Amniotic stem cell (primary cell): ENCODE measurements at places on chromosomes 7 and 10.
A peak's percentile ranks its signal among the peaks of the same experiment; 100 is the strongest.

DNA sequence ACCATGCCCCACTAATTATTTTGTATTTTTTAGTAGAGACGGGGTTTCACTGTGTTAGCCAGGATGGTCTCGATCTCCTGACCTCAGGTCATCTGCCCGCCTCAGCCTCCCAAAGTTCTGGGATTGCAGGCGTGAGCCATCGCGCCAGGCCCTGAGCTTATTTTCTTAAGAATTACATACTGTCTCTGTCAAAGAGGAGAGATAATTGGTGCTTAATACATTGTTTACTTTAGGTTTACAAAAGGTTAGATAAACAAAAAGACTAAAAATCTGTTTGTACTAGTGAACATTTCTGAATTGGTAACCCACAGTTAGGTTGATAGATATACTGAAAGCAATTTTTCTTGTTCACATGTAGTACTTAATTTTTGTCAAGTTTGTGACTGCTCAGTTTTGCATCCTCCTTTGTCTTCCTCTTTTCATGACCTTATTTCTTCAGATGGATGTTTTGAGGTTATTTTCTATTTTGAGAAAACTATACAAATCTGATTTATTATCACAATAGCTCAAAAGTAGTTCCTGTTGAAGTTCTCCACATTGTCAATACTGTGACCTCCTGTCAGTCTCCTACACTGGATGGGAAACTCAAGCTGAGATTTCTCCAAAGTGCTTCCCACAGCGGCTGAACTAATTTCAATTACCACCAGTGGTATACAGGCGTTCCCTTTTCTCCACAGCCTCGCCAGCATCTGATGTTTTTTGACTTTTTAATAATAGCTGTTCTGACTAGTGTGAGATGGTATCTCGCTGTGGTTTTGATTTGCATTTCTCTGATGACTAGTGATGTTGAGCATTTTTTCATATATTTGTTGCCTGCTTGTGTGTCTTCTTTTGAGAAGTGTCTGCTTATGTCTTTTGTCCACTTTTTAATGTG is 22.5 kb downstream of the HHEX start:
- no peak for DNase-seq

DNA sequence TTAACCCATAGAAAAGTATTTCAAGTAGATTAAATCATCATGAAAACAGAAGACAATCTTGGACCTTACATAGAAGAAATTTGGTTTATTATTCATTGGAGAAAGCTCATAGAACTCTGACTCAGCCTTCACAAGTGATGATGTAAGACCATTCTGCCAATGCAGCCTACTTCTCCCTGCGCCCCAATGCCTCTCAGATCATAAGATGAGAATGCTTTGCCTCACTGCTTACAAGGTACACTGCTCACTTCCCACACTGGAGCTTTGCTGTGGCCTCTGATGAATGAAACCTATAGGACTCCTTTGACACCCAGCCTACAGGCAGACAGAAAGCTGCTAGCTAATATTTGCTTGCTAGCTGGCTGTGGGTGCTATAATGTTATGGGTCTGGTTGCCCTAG is 569.4 kb upstream of the STEAP1 start:
- DNase-seq: no peak

DNA sequence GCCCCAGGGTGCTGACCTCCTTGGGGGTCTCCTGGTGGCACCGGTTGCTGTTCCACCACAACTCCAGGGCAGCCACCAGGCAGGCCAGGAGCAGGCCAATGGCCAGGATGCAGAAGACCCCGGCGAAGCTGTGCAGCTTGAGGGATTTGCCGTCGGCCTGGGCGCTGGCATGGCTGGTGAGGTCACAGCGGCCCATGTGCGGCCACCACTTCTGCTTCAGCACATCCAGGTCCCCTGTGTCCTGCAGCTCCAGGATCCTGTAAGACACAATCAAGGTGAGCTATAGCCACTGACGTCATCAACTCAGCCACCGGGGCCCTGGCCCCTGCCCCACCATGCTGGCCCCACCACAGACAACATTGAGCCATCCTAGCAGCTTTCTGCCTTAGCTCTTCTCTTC is 753.2 kb downstream of the GRID1 start:
- DNase-seq: no peak

GRCh38 chr10:117535298-117536071 is 7.1 kb upstream of the EMX2 start:
- DNase-seq: no peak

DNA sequence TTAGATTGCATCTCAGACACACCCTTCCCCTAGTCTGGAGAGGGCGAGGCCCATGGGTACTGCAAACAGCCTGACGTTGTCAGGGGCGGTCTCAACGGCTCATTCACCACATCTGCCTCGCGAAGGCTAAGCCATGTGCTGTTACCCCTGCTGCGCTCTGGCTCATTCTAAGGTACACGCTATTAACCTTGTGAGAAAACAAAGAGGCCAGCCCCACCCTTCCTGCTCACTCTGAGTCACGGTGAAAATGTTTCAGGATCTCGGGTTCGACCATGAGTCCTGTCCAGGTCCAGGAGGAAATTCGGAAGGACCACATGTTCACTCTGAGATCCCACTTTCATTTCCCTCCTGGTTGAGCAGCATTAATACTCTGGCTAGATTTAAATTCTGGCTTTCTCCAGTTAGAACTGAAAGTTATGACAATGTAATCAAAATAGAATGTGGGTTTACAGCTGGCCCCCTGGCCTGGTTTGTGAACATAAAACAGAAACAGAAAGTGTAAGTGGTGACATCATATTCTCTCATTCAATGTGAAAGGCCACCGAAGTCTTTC is 55.2 kb downstream of the EGFR start:
- no peak for DNase-seq

DNA sequence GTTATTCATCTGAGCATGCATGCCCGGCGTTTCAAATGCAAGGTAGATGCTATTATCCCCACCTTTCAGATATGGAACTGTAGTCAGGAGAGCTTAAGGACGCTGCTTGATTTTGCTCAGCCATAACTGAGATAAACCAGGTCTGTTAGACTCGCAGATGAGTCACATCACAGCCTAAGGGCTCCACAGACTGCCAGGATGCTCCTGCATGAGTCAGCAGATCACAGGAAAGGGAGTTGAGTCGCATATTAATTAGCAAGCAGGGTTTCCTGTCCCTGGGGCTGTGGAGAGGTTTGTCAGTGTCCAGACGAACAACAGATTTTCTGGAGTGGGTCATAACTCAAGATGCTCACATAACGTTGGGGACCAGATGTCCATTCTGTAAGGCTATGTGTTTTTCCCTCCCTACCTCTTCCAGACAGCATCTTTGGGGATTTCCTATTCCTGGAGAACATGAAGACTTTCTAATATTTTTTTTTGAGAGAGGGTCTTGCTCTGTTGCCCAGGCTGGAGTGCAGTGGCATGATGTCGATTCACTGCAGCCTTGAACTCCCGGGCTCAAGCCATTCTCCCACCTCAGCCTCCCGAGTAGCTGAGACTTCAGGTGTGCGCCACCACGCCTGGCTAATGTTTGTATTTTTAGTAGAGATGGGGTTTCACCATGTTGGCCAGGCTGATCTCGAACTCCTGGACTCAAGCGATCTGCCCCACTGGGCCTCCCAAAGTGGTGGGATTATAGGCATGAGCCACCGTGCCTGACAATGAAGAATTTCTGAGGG is 36.7 kb downstream of the PFKFB3 start:
- peak; percentile 97 for DNase-seq

- no peak for DNase-seq
Measured at GRCh38 chr10:89122433-89123051, 84.6 kb downstream of the CH25H start.

- no peak for DNase-seq
Measured at GRCh38 chr7:16135658-16136057, 285.7 kb downstream of the CRPPA start.

GRCh38 chr10:89609833-89610346 is 35.2 kb downstream of the PANK1 start:
- DNase-seq: no peak

- no peak for DNase-seq
Measured at GRCh38 chr10:132714096-132714985, 71.6 kb downstream of the NKX6-2 start.

DNA sequence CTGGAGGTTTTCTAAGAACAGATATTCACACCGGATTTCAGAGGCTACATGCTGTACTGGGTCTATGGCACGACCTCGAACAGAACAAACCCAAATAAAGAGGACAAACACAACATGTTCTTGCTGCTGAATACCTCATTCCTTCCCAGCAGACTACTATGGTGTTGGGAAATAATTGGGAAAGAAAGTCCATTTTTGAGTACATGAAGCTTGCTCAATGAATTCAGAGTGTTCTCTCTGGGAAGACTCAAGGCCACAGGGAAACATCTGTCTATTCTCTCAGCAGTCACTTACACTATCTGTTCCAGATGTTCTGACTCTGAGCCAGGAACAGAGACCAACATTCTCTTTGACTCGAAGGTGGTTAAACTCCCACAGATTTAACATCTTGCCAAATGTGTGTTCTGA is 30.9 kb downstream of the LAMB1 start:
- no peak for DNase-seq

GRCh38 chr10:34816501-34817002 is 1.5 kb upstream of the PARD3 start:
- DNase-seq: no peak

GRCh38 chr10:75547391-75548298 is 116.2 kb downstream of the LRMDA start:
- DNase-seq: no peak

DNA sequence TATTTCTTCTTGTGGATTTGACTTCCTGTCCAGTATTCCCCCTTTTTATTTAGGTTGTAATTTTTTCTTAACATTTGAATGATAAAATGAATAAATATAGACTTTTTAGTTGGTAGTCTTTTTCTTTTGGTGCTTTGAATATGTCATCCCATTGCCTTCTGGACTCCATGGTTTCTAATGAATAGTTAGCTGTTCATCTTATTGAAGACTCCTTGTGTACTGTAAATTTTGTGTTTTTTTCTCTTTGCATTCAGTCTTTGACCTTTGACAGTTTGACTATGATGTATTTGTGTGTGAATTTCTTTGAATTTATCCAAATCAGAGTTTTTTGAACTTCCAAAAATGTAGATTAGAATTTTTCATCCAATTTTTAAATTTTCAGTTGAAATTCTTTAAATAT is 554.3 kb downstream of the NRG3 start:
- no peak for DNase-seq

DNA sequence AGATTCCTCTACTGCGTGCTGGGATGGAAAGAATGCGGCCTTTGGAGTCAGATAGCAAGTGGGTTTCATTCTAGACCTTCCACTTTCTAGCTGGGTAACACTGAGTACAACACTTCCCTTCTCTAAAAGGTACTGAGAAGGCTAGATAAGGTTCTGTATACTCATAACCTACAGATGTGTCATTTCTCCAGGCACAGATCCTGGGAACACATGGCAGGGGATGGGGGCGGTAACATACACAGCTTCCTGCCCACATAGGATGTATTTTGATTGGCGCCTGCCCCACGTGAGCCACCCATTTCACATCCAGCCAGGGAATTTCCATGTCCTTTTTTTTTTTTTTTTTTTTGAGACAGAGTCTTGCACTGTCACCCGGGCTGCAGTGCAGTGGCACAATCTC is 31.8 kb downstream of the KLRG2 start:
- DNase-seq: no peak

- DNase-seq: no peak
Measured at GRCh38 chr10:58341947-58342346, 7.1 kb downstream of the UBE2D1 start.

- no peak for DNase-seq
Measured at GRCh38 chr7:74289659-74290552, 699 bp downstream of the CLIP2 start.

- no peak for DNase-seq
Measured at GRCh38 chr7:112503361-112503972, 22.7 kb downstream of the LSMEM1 start.

DNA sequence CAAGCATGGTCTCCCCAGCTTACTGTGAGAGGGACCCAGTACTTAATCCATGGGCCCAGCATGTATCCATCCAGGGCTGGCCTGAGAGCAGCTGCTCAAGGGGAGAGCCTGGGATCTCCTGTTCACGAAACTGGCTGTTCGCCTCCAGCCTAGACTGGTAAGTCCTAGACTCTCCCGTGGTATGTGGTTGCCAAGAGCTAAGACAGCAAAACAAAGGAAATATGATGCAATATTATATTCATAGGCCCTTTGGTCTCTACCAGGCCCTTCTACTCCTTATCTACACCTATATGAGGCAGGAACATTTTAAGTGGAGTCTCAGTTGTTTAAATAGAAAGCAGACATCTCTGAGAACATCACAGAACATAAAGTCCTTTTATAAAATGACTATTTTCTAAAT is 28.9 kb upstream of the STK17A start:
- DNase-seq: no peak

GRCh38 chr7:32502728-32503127 is 7.4 kb downstream of the AVL9 start:
- DNase-seq: no peak

DNA sequence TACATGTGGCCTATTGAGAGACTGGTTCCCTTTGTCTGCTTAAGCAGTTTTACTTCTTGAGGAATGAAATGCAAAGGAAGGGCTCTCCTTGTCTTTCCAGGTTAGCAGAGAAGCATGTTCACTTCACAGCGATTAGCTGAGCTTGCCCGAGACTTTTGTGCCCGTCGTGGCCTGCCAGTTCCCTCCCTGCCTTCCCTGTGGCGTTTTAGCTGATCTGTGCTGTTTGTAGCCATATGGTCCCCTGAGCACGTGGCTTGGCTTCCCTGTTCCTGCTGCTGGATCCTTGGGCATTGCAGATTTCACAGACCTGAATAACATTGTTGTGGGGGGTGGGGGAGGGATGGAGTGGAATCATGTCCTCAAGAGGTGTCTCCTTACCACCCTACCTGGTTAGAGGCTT is 61.8 kb downstream of the SND1 start:
- no peak for DNase-seq

GRCh38 chr7:2956526-2957368 is 86.9 kb downstream of the CARD11 start:
- no peak for DNase-seq

GRCh38 chr7:33627741-33628140 is 277.6 kb upstream of the BMPER start:
- DNase-seq: no peak

- no peak for DNase-seq
Measured at GRCh38 chr7:72445075-72445474, 32.9 kb upstream of the CALN1 start.

DNA sequence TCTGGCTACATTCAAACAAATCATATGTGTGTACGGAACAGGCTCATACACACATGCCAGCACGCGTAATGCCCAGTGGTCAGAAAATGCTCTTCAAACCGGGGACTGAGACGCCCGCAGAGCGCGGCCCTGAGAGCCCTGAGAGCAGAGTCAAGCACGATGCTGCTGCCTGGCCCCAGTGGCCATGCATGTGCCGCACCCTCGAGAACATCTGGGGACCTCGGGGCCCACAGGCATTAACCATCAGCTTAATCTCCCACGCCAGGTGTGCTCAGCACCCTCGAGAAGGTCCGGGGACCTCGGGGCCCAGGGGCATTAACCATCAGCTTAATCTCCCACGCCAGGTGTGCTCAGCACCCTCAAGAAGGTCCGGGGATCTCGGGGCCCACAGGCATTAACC is 163.1 kb downstream of the PTPRN2 start:
- DNase-seq: no peak

- no peak for DNase-seq
Measured at GRCh38 chr7:135970682-135971365, 6.3 kb downstream of the MTPN start.

GRCh38 chr10:49109669-49110340 is 5.5 kb downstream of the VSTM4 start:
- no peak for DNase-seq

GRCh38 chr10:110020265-110020664 is 12.5 kb downstream of the ADD3 start:
- no peak for DNase-seq
